ACHN (cell line): ENCODE measurements at places on chromosomes 13 and 19.

DNA sequence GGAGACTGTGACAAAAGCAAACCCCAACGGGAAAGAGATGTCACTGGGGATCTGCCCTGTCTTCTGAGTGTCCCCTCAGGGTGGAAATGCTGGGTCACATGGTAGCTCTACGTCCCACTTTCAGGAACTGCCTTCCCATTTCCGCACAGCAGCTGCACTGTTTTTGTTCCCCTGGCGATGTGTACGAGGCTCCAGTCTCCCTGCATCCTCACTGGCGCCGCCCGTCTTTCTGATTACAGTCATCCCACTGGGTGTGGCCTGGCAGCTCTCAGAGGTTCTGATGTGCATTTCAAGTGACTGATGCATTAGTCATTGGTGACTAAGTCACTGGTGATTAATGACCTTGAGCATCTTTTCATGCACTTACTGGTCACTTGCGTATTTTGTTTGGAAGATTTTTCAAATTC lies 21.2 kb downstream of the PCID2 start:
- DNase-seq = peak; percentile 98

DNA sequence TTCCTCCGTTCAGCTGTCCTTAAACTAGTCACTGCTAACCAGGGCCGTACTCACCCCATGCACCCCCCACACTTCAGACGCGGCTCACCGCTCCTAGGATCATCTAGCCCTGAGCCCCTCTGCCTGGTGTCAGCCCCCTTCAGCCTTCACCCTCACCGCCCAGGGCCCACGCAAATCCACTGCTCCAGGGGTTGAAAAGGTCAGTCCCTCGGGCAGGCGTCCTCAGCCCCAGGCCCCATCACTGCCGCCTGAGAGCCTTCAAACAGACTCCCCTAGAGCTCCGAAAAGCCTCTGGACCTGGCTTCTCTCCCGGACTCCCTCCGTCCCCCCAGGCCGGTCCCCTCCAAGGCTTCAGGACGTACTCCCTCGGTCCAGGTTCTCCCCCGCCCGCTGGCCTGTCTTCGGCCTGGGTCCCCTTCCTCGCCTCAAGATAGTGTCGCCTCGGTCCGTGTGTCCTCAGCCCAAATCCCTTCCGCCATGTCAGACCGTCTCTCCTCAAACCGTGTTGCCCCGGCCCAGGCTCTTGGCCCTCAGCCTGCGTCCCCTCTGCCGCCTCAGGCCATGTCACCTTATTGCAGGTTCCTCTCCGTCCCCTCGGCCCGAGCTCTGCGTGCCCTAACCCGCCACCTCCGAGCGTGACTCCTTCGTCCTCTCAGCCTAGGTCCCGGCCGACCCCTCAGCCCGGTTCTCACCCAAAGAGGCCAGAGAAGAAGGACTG lies 553 bp downstream of the NAPA start:
- no peak for DNase-seq

DNA sequence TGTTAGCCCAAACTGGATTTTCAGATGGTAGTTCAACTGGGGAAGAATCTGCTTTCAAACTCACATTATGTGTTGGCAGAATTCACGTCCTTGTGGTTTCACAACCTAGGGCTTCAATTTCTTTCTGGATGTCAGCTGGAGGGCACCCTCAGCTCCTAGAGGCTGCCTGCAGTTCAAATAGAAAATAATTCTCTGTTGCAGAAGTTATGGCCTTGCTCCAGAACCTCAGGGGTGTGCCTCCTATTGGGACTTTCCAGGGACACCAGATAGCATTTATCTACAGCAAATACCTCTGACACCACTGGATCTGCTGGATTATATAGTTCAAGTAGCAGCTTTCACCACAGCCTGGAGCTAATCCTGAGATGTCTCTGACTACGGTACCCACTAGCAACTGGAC lies 11.8 kb upstream of the RB1 start:
- no peak for DNase-seq

GRCh38 chr13:40236566-40237168 lies 429.8 kb downstream of the FOXO1 start:
- DNase-seq = no peak

DNA sequence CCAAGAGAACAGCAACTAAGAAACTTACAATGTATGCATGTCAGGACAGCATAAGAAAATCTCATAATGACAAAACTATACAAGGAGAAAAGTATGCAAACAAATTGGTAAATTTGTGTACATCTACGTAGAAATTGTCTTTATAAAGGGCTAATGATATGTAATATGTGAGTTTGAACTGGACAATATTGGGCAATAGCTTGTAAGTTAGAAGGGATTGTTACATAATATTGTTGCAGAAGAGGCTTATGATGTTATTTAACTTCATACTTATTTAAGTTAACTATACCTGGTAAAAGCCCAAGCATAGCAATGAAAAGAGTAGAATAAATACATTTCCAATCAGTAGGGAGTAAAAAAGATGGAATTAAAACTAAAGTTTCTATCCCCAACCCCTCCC lies 134.0 kb downstream of the MAB21L1 start:
- no peak for DNase-seq

GRCh38 chr13:105758918-105759860 lies 776.3 kb downstream of the EFNB2 start:
- DNase-seq = no peak

DNA sequence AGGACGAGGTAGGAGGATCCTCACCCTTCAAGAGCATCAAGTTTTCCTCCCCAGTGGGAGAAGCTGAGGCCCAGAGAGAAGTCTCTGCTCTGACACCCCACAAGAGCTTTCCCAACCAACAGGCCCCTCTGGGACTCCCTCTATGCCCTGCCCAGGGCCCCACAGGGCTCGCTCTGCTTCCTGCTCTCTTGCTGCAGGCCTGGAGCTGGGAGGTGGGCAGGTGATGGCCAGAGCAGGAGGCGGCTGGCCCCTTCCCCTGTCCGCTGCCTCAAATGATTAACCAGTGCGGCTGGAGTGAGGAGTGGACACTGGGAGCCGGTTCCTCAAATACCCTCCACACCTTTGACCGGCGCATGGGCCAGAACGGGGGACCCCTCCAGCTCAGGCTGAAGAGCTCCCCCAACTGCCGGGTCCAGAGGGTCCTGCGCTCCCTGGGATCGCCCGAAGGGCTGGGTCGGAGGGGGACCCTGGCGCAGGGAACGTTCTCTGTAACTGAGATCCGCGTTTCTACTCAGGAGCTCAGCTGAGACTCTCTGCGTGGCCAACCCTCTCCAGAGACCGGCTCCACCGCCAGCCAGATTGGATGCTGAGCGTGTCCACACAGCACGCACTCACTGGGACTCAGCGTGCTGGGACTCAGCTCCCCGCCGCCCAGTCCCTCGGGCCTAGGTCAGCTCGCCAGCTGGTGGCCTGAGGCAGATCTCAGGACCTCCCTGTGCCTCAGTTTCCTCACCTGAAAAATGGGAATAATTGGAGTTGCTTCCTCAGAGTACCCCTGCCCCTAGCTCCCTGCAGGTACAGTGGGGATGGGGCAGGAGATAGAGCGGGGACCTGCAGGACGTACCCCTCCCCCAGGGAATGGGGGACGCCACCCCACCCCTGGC lies 6.7 kb upstream of the ONECUT3 start:
- peak; percentile 53 for DNase-seq

DNA sequence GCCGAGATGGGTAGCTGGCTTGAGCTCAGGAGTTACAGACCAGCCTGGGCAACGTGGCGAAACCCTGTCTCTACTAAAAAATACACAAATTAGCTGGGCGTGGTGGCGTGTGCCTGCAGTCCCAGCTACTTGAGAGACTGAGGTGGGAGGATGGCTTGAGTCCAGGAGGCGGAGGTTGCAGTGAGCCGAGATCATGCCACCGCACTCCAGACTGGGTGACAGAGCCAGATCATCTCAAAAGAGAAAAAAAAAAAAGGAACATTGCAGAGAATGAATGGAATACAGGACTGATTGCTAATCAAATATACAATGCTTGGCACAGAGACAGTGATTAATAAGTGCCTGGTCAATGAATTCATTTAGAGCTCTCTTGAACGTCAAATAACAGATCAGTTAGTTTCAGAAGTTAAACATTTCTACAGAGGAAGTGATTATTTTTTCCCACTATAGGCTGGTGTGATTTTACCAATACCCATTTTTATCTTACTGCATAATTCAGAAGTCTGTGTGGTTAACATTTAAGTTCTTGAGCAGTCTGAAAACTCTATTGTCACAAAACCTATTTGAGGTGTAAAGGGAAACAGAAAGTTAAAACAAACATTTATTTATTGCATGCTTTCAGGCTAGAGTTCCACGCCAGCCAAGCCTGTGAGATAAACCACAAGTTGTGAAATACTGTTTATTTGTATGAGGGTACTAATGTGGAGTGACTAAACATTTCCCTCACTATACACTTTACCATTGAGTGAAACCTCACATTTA lies 7.7 kb upstream of the TBC1D4 start:
- DNase-seq = no peak

DNA sequence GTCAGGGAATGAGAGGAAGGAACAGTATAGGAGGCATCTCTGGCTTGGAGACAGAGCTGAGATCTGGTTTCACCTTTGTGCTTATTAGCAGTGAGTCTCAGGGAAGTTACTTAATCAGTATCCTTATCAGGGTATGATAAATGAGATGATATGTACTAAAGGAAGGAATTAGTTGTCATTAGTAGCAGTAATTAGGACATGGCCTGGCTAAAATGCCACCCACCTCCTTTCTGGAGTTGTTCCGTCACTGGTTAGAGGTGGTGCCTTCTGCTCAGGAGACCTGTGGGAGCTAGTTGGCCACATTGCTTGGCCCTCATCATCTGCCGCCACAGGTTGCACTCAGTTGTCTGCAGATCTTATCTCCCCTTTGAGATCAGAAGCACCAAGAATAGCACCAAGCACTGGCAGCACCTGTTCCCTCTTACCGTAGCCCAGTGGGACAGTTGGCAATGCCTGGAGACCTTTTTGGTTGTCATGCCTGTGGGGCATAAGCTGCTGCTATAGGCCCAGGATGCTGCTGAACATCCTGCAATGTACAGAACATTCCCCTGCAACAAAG lies 4.7 kb downstream of the GPATCH1 start:
- no peak for DNase-seq

- peak; percentile 62 for DNase-seq
Observed at GRCh38 chr13:98144801-98145350, 2.0 kb downstream of the FARP1 start.

DNA sequence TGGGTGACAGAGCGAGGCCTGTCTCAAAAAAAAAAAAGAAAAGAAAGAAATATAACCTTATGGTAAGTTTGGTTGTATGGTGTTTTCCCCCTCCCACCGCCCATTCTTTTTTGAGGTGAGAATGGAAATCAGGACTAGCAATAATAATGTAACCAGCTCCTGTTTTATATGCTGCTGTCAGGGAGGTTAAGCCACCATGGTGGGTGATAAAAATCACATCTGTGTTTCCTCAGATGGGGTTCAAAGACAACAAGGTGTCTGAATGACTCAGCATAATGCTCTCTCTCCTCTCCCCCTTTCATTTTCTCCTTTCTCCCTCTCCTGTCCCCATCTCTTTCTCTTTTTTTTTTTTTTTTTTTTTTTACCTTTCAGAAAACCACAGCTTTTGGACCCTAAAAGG lies 28.3 kb upstream of the GARRE1 start:
- DNase-seq = no peak

- DNase-seq = no peak
Observed at GRCh38 chr13:92912629-92913028, 314.0 kb upstream of the GPC6 start.

- peak; percentile 49 for DNase-seq
Observed at GRCh38 chr13:23509781-23510543, 60.2 kb upstream of the TNFRSF19 start.

GRCh38 chr19:6811906-6812305 lies 39.4 kb downstream of the VAV1 start:
- DNase-seq = peak; percentile 42

DNA sequence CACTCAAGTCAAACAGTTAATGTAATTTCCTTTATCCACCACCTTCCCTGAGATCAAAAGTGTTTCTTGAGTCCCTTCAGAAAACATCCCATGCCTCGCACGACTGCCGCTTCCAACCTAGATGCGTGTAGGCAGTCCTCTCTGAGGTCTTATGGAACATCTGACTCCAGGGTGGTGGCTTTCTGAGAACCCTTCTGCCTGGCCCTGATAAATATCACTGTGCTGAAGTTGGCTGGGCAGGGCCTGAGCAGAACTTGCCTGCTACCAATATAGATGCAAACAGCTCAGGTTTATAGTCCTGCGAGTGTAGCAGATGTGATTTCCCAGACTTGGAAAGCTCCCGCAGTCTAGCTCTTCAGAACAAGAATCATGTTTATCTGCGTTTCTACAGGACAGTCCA lies 61.1 kb upstream of the GPR12 start:
- no peak for DNase-seq

GRCh38 chr13:34620074-34620850 lies 321.8 kb upstream of the NBEA start:
- DNase-seq = no peak

DNA sequence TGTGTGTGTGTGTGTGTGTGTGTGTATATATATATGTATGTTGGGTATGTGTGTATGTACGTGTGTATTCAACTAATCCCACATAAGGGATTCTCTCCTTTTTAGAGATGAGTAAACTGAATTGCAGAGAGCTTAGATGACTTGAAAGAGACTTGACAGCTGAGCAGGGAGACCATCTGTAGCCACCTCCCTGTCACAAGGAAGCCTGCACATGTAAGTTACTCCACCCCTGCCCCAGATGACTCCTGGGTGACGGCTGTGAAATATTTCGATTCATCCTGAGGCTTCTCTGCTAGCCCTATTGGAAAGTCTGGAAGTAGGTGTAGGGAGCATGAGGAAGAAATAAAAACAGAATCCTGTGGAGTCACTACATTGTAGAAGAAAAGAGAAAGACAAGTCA lies 480.4 kb downstream of the FOXO1 start:
- no peak for DNase-seq

- no peak for DNase-seq
Observed at GRCh38 chr19:10295847-10296591, 6.3 kb downstream of the ICAM5 start.

DNA sequence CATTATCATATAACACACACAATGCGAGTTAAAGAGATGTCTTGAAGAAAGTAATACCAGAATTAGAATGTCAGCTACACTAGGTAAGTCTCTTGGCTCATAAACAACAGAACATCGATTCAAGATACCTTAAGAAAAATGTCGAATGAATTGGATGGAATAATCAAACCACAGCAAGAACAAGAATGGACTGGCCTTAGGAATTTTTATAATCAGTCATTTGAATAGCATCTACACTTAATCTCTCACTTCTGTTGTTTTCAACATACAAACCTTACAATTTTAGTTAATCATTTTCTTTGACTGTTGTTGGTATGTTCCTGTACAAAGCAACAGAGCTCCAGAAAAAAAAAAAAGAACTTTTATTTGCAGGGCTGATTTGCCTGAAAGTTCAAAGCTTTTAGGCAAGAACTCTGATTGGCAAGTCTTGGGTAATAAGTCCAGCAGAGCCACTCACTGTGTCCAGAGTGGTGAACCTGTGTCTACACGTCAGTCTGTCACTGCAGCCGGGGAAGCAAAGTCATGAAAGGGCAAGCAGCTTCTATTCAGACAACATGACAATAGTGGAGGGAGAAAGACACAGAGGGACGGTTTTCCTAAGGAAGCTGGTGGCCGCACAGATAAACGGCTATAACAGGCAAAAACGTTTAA lies 1026.1 kb upstream of the MIR17HG start:
- DNase-seq = no peak

- DNase-seq = no peak
Observed at GRCh38 chr13:20608438-20609020, 41.6 kb downstream of the IFT88 start.
